Naive thymus-derived CD4-positive, alpha-beta T cell (primary cell): ENCODE measurements at places on chromosomes 2 and 18.

DNA sequence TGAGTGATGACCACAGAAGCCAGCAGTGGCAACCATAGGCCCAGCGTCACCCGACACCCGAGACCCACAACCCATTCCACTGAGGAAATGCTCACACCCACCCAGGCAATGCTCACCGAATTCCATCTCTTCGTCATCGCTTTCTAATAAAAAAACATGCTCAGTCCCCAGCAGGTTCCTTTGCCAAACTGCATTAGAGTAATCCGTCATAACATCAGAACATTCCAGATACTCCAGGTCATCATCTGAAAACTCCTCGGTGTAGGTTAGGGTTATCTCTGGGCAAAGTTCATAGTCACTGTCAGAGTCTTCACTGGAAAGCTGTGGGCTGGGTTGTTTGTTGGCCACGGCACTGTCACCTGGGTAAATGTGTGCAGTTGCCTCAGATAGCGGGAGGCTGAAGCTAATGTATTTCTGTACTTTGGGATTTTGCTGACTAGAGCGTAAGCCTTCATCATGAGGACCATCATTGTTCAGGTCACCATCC is 49.3 kb downstream of the ALPK2 start:
- no peak overlapping the region for H3K27ac ChIP-seq
- no peaks in the 10 kb centered on the region for H3K36me3 ChIP-seq
- no peak for DNase-seq

- no peak overlapping the region for H3K27ac ChIP-seq
- H3K27me3 ChIP-seq = no peaks in the 10 kb centered on the region
- peaks cover 21% of the 10 kb centered on the region for H3K4me1 ChIP-seq
Observed at GRCh38 chr2:134365356-134365755, 111.5 kb downstream of the MGAT5 start.

DNA sequence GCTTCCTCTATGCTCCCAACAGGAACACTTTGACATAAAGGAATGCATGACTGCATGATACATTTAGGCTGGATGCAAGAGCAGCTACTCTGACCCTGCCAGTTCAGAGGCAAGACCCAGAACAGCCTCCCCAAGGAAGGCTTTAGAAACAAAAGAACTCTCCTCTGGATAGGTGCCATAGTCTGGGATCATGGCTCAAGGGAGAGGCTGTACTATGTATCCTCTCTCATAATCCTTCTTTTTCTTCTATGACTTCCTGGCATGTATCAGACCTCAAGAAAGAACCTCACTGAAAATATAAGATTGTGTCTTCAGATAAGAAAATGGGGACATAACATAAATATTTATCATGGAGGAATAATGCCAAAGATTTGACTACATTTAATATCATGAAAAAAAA is 194.0 kb upstream of the LYPD1 start:
- no peaks in the 10 kb centered on the region for H3K27me3 ChIP-seq
- H3K4me1 ChIP-seq = no peaks in the 10 kb centered on the region
- DNase-seq = no peak
- H3K4me3 ChIP-seq = no peak overlapping the region
- no peak overlapping the region for H3K27ac ChIP-seq

GRCh38 chr18:54020966-54021365 is 203.5 kb downstream of the MBD2 start:
- DNase-seq = no peak
- no peak overlapping the region for H3K4me3 ChIP-seq
- H3K36me3 ChIP-seq = no peaks in the 10 kb centered on the region
- no peak overlapping the region for H3K27ac ChIP-seq
- no peaks in the 10 kb centered on the region for H3K27me3 ChIP-seq

GRCh38 chr18:28003451-28003850 is 173.5 kb downstream of the CDH2 start:
- H3K27me3 ChIP-seq = no peaks in the 10 kb centered on the region
- no peaks in the 10 kb centered on the region for H3K36me3 ChIP-seq

DNA sequence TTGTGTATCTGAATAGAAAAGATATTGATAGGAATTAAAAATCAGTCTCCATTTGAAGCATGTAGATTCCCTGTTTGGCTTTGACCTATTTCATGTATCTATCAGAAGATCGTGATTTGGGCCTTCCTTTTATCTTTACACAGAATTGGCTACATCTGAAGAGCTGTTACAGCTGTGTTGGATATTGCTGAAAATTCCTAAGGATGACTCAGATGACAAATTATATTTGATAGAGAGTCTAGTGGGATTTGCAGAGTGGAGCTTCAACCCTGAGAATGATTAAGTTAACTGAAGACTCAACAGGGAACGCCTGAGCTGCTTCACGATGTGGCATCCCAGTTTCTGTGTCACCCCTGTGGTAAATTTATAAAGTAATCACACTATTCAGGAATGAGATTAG is 4.9 kb upstream of the COL3A1 start:
- no peak for DNase-seq
- no peak overlapping the region for H3K4me3 ChIP-seq
- H3K27ac ChIP-seq = no peak overlapping the region
- no peaks in the 10 kb centered on the region for H3K36me3 ChIP-seq
- no peaks in the 10 kb centered on the region for H3K4me1 ChIP-seq

DNA sequence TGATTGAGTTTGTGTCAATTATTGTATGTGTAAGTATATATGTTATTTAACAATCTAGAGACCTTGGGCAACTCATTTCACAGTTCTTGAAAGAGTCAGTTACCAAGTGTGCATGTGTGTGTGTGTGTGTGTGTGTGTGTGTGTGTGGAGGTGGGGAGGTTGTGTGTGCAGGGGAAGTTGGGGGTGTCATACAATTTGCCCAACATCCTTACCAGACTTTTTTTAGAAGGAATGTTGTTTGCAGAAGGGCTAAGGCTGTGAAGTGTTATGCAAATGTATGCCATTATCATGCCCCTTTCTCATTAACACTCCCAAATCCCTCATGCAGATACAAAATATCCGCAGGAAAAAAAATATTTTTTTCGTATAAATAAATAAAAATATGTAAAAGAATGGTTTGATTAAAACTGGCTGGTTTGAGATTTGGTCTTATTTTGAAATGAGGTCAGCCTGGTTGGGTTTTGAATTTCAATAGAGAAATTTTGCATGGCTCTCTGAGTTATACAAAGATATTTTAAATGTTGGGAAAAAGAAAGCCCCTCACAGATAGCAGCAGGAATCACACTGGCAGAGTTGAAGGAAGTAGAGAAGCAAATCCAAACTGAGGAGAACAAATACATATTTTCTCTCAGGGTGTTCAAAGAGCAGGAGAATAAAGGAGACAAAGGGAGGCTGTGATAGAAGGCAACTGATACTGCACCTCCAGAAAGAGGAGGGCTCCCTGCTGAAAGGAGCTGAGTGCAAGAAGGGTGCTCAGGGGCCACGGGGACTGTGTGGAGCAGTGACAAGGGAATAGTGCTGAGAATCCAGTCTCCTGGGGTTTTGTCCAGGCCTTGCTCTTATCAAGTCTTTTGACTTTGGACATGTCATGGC is 1365.5 kb upstream of the CELF4 start:
- H3K4me3 ChIP-seq = no peak overlapping the region
- no peaks in the 10 kb centered on the region for H3K36me3 ChIP-seq
- H3K27ac ChIP-seq = no peak overlapping the region
- no peak for DNase-seq
- no peaks in the 10 kb centered on the region for H3K27me3 ChIP-seq

GRCh38 chr2:38733300-38733971 is 17.7 kb downstream of the SRSF7 start:
- peaks cover 37% of the 10 kb centered on the region for H3K36me3 ChIP-seq
- H3K27ac ChIP-seq = no peak overlapping the region
- no peak for DNase-seq
- H3K27me3 ChIP-seq = no peaks in the 10 kb centered on the region
- no peak overlapping the region for H3K4me3 ChIP-seq
- H3K4me1 ChIP-seq = no peaks in the 10 kb centered on the region

- no peaks in the 10 kb centered on the region for H3K4me1 ChIP-seq
- no peak overlapping the region for H3K4me3 ChIP-seq
- DNase-seq = no peak
- no peaks in the 10 kb centered on the region for H3K27me3 ChIP-seq
Observed at GRCh38 chr2:132627536-132627935, 42.5 kb downstream of the LYPD1 start.

DNA sequence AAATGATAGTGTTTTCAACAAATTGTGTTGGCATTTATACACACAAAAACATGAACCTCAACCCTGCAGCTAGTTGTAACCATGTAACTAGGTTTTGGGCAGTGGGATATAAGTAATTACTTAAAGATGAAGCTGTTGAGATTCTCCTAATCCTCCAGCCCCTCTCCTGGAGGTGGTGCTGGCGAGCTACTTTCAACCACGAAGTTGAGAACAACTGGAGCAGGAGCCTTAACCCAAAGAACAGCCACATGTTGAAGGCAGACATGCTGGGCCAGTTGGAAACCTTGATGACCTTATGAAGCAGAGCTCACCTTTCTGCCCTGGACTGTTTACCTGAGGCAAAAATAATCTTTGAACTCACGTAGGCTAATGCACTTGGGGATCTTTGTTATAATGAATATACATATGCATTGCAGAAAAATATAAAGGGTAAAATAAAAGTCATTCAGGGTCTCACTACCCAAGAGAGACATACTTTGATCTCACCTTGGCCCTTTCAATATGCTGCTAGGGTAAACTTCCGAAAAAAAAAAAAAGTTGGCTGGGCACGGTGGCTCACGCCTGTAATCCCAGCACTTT is 89.6 kb upstream of the NPAS2 start:
- H3K36me3 ChIP-seq = no peaks in the 10 kb centered on the region
- H3K27me3 ChIP-seq = no peaks in the 10 kb centered on the region
- no peak overlapping the region for H3K27ac ChIP-seq
- H3K4me3 ChIP-seq = no peak overlapping the region

- DNase-seq = no peak
- H3K4me3 ChIP-seq = no peak overlapping the region
- H3K4me1 ChIP-seq = no peaks in the 10 kb centered on the region
- no peaks in the 10 kb centered on the region for H3K27me3 ChIP-seq
- H3K27ac ChIP-seq = no peak overlapping the region
Observed at GRCh38 chr18:33828949-33829348, 250.9 kb downstream of the ASXL3 start.

DNA sequence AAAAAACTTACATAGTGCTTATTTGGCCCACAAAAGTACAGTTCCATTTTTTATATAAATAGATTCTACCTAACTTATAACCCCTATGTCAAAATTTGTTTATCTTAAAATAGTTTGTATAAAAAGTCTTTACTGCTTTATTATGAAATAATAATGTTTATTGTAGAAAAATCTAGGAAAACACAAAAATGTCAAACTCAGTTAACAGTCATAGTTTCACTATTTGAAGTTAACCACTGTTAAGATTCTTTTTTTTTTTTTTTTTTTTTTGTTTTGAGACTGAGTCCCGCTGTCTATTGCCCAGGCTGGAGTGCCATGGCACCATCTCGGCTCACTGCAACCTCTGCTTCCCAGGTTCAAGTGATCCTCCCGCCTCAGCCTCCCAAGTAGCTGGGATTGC is 26.5 kb upstream of the ABI2 start:
- DNase-seq = no peak
- H3K4me3 ChIP-seq = no peak overlapping the region
- no peaks in the 10 kb centered on the region for H3K36me3 ChIP-seq
- no peak overlapping the region for H3K27ac ChIP-seq
- H3K27me3 ChIP-seq = no peaks in the 10 kb centered on the region
- H3K4me1 ChIP-seq = no peaks in the 10 kb centered on the region

GRCh38 chr18:79935098-79935480 is 16.4 kb downstream of the SLC66A2 start:
- no peak overlapping the region for H3K4me3 ChIP-seq
- H3K4me1 ChIP-seq = no peaks in the 10 kb centered on the region
- H3K27ac ChIP-seq = no peak overlapping the region
- no peaks in the 10 kb centered on the region for H3K27me3 ChIP-seq
- DNase-seq = no peak

- peaks cover 93% of the 10 kb centered on the region for H3K36me3 ChIP-seq
- no peak for DNase-seq
- H3K4me1 ChIP-seq = no peaks in the 10 kb centered on the region
- no peak overlapping the region for H3K4me3 ChIP-seq
Observed at GRCh38 chr2:108923736-108924579, 65.1 kb downstream of the EDAR start.

GRCh38 chr2:18626958-18627650 is 37.7 kb upstream of the NT5C1B start:
- no peaks in the 10 kb centered on the region for H3K4me1 ChIP-seq
- H3K4me3 ChIP-seq = no peak overlapping the region
- H3K27me3 ChIP-seq = no peaks in the 10 kb centered on the region
- no peak for DNase-seq
- H3K36me3 ChIP-seq = no peaks in the 10 kb centered on the region
- H3K27ac ChIP-seq = no peak overlapping the region

GRCh38 chr2:120442923-120443571 is 97.1 kb downstream of the INHBB start:
- H3K4me1 ChIP-seq = no peaks in the 10 kb centered on the region
- H3K36me3 ChIP-seq = no peaks in the 10 kb centered on the region
- H3K27me3 ChIP-seq = peaks cover 10% of the 10 kb centered on the region

- no peaks in the 10 kb centered on the region for H3K27me3 ChIP-seq
- no peak for DNase-seq
- H3K4me1 ChIP-seq = peaks cover 9% of the 10 kb centered on the region
- no peaks in the 10 kb centered on the region for H3K36me3 ChIP-seq
- no peak overlapping the region for H3K27ac ChIP-seq
- no peak overlapping the region for H3K4me3 ChIP-seq
Observed at GRCh38 chr18:58668211-58668610, 3.1 kb upstream of the MALT1 start.

DNA sequence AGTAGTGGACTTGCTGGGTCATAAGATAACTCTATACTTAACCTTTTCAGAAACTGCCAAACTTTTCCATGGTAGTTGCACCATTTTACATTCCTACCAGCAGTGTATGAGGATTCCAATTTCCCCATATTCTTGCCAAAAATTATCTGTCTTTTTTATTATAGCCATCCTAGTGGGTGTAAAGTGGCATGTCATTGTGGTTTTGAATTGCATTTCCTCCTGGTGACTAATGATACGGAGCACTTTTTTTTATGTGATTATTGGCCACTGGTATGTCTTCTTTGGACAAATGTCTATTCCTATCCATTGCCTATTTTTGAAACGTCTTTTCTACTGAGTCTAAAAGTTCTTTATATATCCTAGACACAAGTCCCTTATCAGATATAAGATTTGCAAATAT is 44.3 kb downstream of the CACNB4 start:
- no peaks in the 10 kb centered on the region for H3K27me3 ChIP-seq
- H3K4me1 ChIP-seq = no peaks in the 10 kb centered on the region
- H3K4me3 ChIP-seq = no peak overlapping the region

GRCh38 chr2:127542231-127542630 is 6.7 kb downstream of the MYO7B start:
- H3K27ac ChIP-seq = no peak overlapping the region
- no peaks in the 10 kb centered on the region for H3K4me1 ChIP-seq
- H3K36me3 ChIP-seq = no peaks in the 10 kb centered on the region

DNA sequence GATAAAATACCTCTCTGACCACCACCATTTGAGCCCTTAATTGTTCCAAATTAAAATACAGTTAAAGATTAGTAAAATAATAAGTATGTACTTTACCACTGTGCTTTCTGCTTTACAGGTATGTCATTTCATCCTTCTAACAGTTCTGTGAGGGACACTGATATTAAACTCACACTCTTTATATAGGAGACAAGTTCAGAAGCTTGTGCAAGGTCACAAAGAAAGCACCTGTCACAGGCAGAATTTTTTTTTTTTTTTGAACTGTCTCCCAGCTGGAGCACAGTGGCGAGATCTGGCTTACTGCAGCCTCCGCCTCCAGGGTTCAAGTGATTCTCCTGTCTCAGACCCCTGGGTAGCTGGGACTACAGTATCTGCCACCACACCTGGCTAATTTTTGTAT is 21.6 kb upstream of the GPR75 start:
- H3K4me1 ChIP-seq = no peaks in the 10 kb centered on the region
- no peak overlapping the region for H3K4me3 ChIP-seq
- peaks cover 14% of the 10 kb centered on the region for H3K36me3 ChIP-seq
- no peak for DNase-seq
- no peaks in the 10 kb centered on the region for H3K27me3 ChIP-seq
